ENCODE measurements at places on chromosomes 12 and 14. TPM values are rescaled to one million over a fixed set of nuclear protein-coding genes. Genes with fewer than 3 reads are reported as not detected.

The TROAP gene
- 11.3 TPM for total RNA-seq

The KIF26A gene
- total RNA-seq, result under 0.01 TPM

The PROX2 gene
- under 0.01 TPM for total RNA-seq

The FOXN4 gene
- total RNA-seq, result not detected

The HOXC4 gene
- total RNA-seq, result 1.6 TPM

The TM9SF1 gene
- 96.3 TPM for total RNA-seq

The TESPA1 gene
- not detected for total RNA-seq

The ANG gene
- total RNA-seq, result 1.7 TPM

The EGLN3 gene
- 0.64 TPM for total RNA-seq

The TAS2R9 gene
- not detected for total RNA-seq

The KRT6C gene
- total RNA-seq, result not detected

The CNTN1 gene
- total RNA-seq, result 2.6 TPM

The TMEM116 gene
- total RNA-seq, result 5.5 TPM

The CCDC198 gene
- not detected for total RNA-seq
